ENCODE measurements at places on chromosomes 2 and 18.

DNA sequence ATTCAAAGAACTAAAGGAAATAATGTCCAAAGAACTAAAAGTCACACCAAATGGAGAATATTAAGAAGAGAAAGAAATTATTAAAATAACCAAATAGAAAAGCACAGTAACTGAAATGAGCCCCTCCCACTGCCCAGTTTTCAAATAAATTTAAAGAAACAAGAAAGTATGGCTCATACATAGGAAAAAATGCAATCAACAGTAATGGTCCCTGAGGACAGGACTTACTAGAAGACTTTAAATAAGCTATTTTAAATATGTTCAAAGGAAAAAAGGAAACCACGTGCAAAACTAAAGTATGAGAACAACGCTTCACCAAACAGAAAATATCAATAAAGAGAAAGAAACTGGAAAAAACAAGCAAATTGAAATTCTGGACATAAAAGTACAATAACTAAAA lies 58.9 kb downstream of the TMEM131 start:
- no peak for DNase-seq

DNA sequence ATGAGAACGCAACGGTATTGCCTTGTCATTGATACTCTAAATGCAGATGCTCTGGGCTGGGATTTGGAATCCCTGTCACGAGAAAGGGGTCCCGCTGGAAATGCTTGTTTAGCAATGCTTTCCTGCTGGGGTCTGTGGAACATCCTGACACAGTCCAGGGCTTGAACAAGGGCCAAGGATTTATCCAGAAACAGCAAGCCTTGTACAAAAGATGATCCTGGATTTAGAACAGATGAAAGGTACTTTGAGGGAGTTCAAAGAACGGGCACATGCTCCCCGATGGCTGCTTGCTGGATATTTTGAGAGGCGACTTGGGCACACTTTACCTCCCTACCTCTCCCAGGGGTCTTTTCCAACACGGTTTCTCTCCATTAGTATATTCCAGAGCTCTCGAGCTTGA lies 108.1 kb upstream of the CELF4 start:
- DNase-seq: no peak

DNA sequence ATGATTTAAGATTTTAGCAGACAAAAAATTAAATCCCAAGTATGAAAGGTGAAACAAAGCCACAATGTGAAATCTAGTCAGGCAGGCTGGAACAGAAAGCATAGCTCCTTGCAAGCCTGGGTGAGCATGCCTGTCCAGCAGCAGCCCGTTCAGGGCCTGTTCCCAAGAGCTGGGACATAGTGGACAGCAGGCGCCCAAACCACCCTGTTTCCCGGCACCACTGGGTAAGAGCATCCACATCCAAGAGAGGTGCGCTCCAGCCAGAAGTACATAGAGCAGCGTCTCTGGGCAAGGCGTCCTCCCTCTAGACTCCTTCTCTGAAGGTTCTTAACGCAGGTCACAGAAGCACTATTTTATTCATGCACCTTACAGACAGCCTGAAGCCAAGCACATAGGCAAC lies 80.8 kb downstream of the DNER start:
- no peak for DNase-seq

DNA sequence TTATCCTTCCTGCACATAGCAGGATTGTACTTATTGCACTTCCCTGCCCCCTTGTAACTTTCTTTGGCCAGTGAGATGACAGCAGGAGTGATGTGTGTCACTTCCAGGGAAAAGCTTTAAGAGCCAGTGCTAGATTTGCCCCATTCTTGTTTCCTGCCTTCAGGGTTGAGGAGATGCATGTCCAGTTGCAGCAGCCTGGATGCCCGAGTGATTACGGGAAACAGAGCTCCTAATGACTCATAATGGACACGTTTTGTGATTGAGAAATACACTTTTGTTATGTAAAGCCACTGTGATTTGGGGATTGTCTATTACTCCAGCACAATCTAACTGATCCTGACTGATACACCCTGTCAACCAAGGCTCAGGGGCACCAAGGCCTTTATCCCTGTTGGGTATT lies 5.0 kb upstream of the TET3 start:
- no peak for DNase-seq

DNA sequence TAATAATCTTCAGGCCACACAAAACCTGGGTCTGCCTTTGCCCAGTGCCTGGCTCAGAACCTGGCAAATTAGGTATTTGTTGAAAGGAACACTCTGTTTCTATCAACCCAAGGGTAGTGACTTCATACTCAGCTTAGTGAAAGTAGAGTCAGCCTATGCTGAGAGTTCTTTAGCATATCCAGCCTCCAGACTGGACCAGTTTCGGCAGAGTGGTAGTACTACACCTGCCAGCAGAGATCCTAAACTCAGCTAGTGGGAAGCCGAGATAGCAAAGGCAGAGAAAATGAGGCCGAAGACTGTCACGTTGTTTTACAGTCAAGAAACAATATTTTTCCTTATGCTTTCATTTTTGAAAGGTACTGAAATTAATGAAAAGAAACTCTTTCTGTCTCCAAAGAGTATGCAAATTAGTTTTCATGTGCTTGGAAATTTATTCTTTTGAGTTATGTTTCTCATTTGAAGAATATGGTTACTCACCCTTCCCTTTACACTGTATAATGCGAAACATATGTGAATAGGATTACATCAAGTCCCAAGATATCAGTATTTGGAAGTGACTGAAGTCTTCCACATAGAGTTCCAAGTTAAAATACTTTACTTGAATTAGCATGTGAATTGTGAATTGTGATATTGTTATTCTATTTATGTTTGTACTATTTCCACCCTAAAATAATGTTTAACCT lies 52.2 kb upstream of the UGP2 start:
- DNase-seq: no peak

DNA sequence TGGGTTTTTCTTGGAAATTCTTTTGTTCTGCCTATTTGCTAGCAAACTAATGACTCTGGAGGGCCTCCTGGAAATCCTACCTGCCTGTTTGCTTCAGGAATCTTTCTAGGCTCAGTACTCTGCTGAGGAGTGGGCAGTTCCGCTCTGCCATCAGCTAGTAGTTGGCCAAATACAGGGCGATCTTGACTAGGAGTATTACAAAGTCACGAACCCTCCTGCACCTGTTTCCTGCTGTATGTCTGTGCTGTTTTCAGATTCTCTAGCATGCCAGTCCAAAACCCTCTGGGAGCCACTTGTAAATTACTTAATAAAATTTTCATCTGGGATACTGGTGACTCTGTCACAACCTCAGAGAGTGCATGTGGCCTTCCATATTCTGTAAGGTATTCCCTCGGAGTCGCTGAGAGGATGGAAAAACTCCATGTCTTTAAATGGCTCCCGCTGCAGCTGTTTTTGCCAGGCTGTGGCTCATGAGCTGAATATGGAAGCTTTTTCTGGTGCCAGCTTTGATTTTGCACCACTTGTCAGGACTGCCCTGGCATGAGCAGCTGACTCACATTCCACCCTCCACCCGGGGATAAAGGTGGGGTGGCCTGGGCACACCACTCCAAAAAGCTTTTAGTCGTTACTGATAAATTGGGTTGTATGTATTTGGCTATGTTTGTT lies 123.0 kb downstream of the RTN4 start:
- no peak for DNase-seq

DNA sequence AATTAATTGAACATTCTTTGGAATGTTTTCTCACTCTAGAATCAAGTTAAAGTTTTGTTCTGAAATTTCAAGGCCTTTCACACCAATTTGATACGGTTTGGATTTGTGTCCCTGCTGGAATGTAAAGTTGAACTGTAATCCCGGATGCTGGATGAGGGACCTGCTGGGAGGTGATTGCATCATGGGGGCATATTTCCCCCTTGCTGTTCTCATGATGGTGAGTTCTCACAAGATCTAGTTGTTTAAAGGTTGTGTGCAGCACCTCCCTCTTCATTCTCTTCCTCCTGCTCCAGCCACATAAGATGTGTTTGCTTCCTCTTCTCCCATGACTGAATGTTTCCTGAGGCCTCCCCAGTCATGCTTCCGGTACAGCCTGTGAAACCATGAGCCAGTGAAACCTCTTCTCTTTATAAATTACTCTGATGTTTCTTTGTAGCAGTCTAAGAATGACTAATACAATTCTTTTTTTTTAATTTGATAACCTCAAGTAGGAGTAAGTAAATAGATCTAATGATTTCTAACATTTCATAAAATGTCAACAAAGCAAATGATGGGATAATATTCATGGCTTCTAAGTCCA lies 144.2 kb upstream of the CDH7 start:
- peak; percentile 10 for DNase-seq

DNA sequence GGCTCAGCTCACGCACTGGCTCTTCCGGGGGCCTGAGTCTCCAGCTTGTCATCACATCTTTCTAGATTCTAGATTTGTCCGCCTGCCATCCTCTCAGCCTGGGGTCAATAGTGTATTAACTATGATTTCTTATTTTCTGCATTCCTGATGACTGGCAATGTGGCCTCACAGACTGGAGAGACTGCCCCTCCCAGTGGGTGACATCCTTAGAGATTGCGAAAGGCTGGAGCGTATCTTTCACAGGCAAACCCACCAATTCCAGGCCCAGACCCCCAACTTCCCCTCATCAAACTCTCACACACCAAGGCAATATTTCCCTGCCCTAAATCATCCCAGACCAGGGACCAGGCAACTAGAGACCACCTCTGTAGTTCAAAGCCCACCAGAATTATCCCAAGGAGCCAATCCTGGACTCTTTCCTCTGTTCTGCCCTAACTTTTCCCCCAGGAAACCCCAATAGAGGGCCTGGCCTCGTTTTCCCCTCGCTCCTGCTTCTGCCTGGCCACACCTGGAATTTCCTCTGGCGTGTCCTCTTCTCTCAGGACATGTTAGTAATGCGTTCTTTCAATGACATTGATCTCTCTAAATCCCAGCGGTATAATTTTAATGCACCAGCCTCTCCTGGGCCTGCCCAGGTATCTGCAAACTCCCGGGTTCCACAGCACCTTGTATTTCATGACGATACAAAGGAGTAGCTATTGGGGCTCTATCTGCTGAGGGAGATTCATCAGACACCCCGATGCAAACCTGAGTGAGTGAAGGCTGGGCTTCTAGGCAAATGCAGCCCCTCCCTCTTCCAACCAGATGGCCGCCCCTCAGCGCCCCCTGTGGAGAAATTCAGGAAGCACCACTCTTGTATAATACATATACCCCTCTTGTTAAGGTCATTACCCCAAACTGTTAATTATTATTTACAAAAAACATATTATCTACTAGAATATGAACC lies 2.4 kb upstream of the KCNF1 start:
- peak; percentile 61 for DNase-seq
